ENCODE measurements at places on chromosomes 16 and 17.
A peak's percentile ranks its signal among the peaks of the same experiment; 100 is the strongest.

DNA sequence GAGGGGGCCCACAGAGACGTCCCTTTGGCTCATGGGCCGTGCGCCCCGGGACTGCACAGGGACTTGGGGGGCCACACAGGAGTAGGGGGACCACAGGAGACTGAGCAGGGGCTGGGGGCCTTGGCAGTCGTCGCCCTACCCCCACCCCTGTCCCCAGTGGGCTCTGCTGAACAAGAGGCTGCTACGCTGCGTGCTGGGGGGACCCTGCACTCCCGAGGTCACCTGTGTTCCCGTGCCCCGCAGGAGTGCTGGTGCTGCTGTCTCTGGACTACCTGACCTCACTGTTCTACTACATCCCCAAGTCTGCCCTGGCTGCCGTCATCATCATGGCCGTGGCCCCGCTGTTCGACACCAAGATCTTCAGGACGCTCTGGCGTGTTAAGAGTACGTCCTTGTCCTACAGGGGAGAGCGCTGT lies 14.4 kb upstream of the RNF213 start:
- H3K36me3 ChIP-seq: peaks cover 9% of the 10 kb centered on the region
- H3K4me3 ChIP-seq: no peak overlapping the region
- no peak for DNase-seq
- H3K4me1 ChIP-seq: no peaks in the 10 kb centered on the region
- H3K27ac ChIP-seq: no peak overlapping the region

GRCh38 chr17:36730857-36731490 lies 129.6 kb downstream of the MRM1 start:
- H3K36me3 ChIP-seq: no peaks in the 10 kb centered on the region
- H3K27ac ChIP-seq: no peak overlapping the region

- peak overlapping the region; percentile 94 for H3K27ac ChIP-seq
- H3K36me3 ChIP-seq: peaks cover 5% of the 10 kb centered on the region
- H3K4me3 ChIP-seq: peak overlapping the region; percentile 54
- peak; percentile 41 for DNase-seq
Measured at GRCh38 chr16:12082226-12082887, 105.8 kb downstream of the SNX29 start.

DNA sequence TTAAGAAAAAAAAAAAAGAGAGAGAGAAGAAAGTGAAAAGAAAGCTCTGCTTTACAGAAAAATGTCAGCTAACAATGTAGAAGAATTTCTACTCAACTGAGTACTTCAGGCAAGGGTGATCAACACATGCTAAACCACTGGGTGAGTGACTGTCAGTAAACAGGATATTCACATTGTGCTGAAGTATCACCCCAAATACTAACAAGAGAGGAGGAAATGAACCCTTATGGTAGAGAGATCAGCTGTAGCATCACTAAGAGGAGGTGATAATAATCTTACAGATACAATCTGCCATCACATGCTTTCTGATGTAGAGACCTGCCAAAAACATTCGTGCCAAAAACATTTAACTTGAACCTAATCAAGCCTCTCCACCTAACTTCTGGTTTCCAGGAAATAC lies 30.7 kb upstream of the ICAM2 start:
- peaks cover 29% of the 10 kb centered on the region for H3K4me1 ChIP-seq
- H3K27ac ChIP-seq: peak overlapping the region; percentile 93
- no peaks in the 10 kb centered on the region for H3K27me3 ChIP-seq
- DNase-seq: no peak

DNA sequence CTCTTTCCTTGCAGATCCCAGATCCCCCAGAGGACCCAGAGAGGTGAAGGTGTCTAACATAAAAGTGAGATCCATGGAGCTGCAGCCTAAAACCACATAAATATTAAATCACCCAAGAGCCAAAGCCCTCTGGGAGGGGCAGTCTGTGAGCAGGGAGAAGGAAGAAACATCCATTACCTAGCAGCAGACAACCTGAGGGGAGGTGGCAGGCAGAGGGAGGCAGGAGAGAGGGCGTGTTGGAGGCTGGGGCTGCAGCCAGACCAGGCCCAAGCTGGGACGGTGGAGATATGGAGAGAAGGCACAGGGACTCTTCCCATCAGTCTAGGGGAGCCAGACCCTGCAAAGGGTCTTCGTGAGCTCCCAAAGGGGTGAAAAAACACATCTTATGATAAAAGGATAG lies 101.1 kb downstream of the SHISA6 start:
- no peak overlapping the region for H3K27ac ChIP-seq
- DNase-seq: no peak
- H3K4me3 ChIP-seq: no peak overlapping the region
- no peaks in the 10 kb centered on the region for H3K27me3 ChIP-seq
- H3K4me1 ChIP-seq: no peaks in the 10 kb centered on the region
- H3K36me3 ChIP-seq: no peaks in the 10 kb centered on the region

DNA sequence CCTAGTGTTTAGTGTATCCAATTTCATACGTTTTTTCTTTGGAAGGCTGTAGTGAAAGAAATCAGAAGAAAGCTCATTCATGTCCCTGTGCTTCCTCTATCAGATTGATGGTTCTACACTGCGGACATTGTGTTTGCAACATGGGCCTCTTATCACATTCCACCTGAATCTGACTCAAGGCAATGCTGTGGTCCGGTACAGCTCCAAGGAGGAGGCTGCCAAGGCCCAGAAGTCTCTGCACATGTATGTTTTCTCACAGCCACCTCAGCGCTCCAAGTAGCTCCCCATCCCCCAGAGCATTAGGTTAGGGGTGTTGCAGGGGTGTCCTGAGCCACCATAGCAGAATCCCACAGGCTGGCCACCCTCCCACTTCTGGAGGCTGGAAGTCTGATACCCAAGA lies 25.2 kb downstream of the TMC6 start:
- no peak overlapping the region for H3K4me3 ChIP-seq
- no peak overlapping the region for H3K27ac ChIP-seq
- H3K4me1 ChIP-seq: peaks cover 12% of the 10 kb centered on the region

DNA sequence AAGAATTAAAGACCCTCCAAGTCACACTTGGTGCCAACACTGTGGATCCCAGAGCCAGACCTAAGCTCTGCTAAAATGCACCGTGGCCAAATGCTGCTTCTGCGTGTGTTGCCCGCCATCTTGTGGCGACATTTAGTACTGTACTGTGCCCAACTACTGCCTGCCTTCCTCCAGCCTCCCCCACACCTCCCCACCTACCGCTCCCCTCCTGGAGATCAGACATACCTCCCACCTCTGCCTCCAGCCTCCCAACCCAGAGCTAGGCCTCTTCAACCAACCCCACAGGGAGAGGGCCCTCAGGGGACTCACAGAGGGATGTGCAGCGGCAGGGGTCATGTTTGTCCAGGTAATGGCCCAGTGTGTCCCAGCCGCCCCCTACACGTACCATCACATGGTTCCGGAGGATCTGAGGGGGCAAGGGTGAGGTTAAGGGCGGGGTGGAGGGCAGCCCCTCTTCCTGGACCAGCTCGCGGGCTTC lies 5.5 kb downstream of the GAS2L2 start:
- H3K27me3 ChIP-seq: peaks cover 38% of the 10 kb centered on the region
- H3K4me1 ChIP-seq: peaks cover 5% of the 10 kb centered on the region
- H3K27ac ChIP-seq: no peak overlapping the region
- H3K36me3 ChIP-seq: no peaks in the 10 kb centered on the region

DNA sequence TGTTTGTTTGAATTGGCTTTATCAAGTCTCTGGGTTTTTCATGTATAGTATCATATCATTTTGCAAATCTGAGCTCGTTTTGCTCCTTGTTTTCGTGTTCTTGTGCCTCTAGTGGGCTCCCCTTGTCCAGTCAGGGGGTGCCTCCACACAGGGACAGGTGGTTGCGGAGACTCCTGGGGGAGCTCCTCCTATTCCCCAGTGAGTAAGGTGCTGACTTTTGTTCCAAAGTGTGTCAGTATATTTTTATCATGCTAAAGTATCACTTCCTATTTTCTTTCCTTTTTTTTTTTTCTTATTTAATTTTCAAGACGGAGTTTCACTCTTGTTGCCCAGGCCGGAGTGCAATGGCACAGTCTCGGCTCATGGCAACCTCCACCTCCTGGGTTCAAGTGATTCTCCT lies 30.3 kb upstream of the IL17C start:
- no peak overlapping the region for H3K27ac ChIP-seq
- H3K4me3 ChIP-seq: no peak overlapping the region
- H3K27me3 ChIP-seq: no peaks in the 10 kb centered on the region
- peaks cover 22% of the 10 kb centered on the region for H3K36me3 ChIP-seq

GRCh38 chr16:85698935-85699558 lies 10.3 kb upstream of the GINS2 start:
- no peaks in the 10 kb centered on the region for H3K4me1 ChIP-seq
- H3K4me3 ChIP-seq: no peak overlapping the region
- peaks cover 12% of the 10 kb centered on the region for H3K27me3 ChIP-seq
- no peak for DNase-seq
- H3K27ac ChIP-seq: no peak overlapping the region

GRCh38 chr16:23452221-23452571 lies 793 bp downstream of the COG7 start:
- H3K4me3 ChIP-seq: peak overlapping the region; percentile 91
- no peak for DNase-seq
- no peaks in the 10 kb centered on the region for H3K27me3 ChIP-seq
- peaks cover 2% of the 10 kb centered on the region for H3K36me3 ChIP-seq

DNA sequence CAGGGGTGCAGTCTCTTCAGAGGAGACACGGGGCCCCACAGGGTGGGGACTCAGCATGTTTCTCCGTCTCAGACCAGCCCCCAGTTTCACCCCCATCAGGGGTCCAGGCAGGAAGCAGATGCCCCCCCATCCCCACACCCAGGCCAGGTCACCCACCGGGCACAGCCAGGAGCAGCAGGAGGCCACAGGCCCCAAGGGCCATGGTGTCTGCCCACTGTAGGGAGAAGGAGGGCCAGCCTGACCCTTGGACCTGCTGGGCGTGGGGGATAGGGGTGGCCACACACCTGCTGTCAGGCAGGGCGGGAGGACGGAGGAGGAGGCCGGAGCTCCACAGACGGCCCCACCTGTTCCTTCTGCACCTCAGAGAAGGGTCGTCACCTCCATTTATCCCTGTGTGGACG lies at the start of gene TPSG1:
TPSG1 (minus strand) TSS at position 218 of the 401 bp plus-strand sequence; CDS start at position 202, 16 bp downstream.
- H3K27ac ChIP-seq: no peak within 1 kb of the TSS
- DNase-seq: no peak
- no peak within 1 kb of the TSS for H3K4me3 ChIP-seq
- H3K4me1 ChIP-seq: no peaks in the 10 kb centered on the region
- no peaks in the 10 kb centered on the region for H3K27me3 ChIP-seq

DNA sequence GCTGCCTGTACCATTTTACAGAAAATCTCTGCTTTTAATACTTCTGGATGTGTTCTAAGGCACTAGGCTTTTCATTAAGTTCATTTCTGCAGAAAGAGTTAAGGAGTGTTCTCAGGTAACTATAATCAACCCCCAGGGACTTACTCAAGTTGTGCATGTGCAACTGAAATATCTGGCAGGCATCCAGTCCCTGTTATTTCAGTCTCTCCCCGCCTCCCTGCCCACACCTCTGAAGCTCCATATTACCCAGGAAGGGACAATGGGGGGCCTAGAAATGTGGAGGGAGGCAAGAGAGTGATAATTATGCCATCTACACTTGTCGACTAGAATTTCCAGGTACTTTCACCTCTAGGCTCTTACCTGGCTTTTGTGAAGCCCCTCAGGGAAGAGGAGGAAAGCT lies 432.2 kb downstream of the MAF start:
- no peak overlapping the region for H3K27ac ChIP-seq
- no peak for DNase-seq
- no peak overlapping the region for H3K4me3 ChIP-seq
- H3K27me3 ChIP-seq: no peaks in the 10 kb centered on the region
- peaks cover 14% of the 10 kb centered on the region for H3K4me1 ChIP-seq

DNA sequence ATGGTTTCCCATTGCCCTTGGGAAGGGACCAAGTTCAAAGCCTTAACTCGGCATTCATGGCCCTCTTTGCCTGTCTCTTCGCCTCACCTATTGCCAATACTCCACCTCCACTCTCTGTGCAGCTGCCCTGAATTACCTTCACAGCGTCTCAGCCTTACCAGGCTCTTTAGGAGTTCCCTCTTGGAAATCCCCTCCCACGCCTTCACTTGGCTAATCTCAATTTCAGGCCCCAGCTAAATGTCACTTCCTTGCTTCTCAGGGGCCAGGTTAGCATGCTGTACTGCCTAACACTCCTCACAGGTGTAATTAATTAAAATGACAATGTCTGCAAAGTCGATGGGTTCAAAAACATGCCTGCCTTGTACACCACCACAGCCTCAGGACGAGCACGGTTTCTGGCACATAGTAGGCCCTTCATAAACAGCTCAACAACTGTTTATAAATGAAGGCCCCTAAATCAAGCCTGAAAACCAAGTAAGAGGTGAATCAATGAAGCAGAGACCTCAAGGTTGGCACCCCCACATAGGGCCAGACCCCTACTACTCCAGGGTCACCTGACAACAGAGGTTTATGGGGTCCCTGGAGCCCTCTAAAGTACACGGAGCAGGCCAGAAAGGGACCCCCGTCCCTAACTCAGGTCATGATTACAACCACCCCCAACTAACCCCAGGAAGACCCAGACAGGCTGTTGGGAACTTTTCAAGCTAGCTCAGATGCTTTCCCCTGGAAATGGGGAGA lies 11.2 kb upstream of the EEF2K start:
- peaks cover 2% of the 10 kb centered on the region for H3K36me3 ChIP-seq
- peak overlapping the region; percentile 90 for H3K27ac ChIP-seq
- peaks cover 2% of the 10 kb centered on the region for H3K27me3 ChIP-seq
- DNase-seq: peak; percentile 38
- H3K4me1 ChIP-seq: peaks cover 40% of the 10 kb centered on the region
- H3K4me3 ChIP-seq: peak overlapping the region; percentile 81

DNA sequence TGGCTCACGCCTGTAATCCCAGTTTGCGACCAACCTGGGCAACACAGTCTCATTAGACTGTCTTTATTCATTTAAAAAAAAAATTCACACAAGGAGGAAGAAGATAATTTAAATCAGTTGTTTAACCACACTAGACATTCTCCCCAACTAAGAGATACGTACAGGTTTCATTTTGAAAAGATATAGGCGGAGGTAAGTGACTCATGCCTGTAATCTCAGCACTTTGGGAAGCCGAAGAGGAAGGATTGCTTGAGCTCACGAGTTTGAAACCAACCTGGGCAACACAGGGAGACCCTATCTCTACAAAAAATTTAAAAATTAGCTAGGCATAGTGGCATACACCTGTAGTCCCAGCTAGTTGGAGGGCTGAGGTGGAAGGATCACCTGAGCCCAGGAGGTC lies 5.3 kb downstream of the CMTM4 start:
- H3K36me3 ChIP-seq: no peaks in the 10 kb centered on the region
- H3K27ac ChIP-seq: no peak overlapping the region

DNA sequence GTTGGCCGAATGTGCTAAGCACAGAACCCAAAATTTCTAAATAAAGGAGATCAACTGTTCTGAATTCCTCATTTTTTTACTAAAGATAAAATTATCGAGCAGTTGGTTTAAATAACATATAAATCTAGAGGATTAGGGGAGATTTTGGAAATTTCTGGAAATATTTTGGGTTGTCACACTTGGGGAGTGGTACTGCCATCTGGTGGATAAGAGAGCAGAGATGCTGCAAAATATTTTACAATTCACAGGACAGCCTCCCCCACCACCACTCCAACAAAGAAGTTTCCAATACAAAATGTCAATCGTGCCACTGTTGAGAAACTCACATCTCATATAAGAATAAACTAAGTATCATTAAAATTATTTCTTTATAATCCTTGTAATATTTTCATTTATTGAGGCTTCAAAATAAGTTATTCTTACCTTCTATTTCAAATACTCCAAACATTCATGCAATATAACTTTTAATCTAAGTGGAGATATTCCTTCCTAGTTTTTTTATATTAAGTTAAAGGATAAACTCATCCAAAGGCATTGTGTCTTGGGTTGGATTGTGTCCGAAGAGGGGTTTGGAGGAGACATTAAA lies 17.0 kb upstream of the ABCA8 start:
- no peak for DNase-seq
- H3K4me1 ChIP-seq: no peaks in the 10 kb centered on the region
- H3K27ac ChIP-seq: no peak overlapping the region
- peaks cover 6% of the 10 kb centered on the region for H3K27me3 ChIP-seq

Measured in activated CD4-positive, alpha-beta memory T cell treated with anti-CD3 and anti-CD28 coated beads for 36 hours (primary cell).